Activated naive CD4-positive, alpha-beta T cell treated with anti-CD3 and anti-CD28 coated beads for 36 hours (primary cell): ENCODE measurements at places on chromosomes 16 and 17. TPM values are rescaled to one million over a fixed set of nuclear protein-coding genes. Genes with fewer than 3 reads are reported as not detected.

GRCh38 chr17:2405247-2405926 lies 4.5 kb upstream of the MNT start:
- no peak for DNase-seq

The KRT12 gene
- not detected for total RNA-seq

The GNAO1 gene
- 0.25 TPM for total RNA-seq

DNA sequence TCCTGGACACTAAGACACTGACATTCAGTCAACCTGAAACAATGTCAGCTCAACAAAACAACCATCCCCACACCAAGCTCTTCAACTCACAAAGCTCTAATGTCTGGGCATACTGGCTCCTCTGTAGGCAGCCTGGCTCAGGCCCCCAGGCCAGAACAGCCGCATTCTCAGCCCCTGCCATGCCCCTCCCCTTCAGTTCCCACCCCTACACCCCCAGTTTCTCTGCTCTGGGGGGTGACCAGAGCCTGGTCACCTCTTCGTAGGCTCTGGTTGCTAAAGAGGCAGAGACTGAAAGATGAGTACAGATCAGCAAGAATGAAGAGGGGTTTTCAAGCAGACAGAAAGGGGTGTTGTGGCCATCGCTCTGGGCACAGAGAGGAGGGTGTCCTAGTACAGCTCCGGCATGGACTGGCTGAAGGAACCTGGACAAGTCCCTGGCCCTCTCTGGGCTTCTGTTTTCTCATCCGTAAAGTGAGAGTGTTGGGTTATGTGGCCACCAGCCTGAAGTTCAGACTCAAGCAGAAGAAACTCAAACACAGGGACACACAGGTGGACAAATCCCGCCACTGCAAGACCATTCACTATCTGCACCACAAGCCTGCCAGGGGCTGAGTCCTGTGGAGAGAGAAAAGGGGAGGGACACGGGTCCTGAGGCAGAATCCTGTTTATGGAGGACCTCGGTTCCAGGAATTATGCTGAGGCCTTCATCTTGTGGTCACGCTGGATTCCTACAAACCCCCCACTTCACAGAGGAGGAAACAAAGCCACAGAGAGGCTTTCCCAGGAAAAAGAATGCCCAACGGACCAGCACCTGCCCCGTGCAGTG lies 987 bp upstream of the SLC4A1 start:
- DNase-seq = no peak

DNA sequence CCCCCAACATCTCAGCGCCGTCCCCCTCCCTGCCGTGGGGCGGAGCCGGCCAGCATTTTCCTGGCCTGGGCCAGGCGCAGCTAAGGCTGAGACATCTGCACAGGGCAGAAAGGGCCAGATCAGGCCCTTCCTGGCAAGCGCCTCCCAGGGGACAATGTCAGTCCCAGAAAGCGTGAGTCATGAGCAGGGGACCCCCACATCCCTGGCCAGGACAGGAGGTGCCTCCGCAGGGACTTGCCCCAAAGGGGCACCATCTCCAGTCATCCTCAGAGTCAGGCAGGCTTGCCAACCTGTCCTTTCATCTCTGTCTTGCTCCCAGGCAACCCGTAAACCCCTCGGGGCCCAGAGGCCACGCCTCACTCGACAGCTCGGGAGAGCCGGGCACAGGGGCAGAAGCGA lies 43.2 kb downstream of the SOCS1 start:
- DNase-seq = no peak

DNA sequence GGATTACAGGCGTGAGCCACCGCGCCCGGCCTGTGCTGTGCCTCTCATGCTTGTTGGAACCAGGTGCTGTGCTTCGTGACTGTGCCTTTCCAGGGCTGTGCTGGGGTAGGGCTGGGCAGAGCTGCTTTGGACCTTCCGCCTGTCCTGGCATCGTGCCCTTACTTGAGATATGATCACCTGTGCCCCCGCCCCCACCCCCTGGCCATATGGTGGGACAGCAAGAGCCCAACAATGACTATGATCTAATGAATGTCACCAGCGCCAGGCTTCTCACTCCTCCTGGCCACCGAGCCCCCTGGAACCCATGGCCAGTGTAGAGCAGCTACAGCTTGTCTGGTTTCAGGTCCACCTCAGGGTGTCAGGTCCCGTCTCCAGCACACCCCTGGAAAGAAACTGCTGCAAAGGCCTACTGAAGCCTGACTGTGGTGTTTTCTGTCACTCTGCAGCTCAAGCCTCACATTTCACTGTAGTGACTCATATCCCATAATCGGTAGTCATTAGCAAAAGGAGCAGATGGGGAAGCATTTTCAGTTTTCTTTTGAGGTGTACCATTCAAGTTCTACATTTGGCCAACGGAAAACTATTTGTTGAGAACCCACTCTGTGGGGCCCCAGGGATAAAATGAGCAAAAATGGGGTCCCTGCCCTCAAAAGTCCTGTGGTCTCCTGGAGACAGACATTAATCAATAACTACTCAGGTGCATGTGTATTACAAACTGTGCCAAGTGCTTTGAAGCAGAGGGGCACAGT lies 22.1 kb downstream of the FCSK start:
- peak; percentile 79 for DNase-seq

GRCh38 chr17:55690105-55690508 lies 32.6 kb downstream of the TMEM100 start:
- no peak for DNase-seq

GRCh38 chr17:32861981-32862380 lies 14.9 kb downstream of the MYO1D start:
- no peak for DNase-seq

The NPIPA7 gene
- 4.4 TPM for total RNA-seq

DNA sequence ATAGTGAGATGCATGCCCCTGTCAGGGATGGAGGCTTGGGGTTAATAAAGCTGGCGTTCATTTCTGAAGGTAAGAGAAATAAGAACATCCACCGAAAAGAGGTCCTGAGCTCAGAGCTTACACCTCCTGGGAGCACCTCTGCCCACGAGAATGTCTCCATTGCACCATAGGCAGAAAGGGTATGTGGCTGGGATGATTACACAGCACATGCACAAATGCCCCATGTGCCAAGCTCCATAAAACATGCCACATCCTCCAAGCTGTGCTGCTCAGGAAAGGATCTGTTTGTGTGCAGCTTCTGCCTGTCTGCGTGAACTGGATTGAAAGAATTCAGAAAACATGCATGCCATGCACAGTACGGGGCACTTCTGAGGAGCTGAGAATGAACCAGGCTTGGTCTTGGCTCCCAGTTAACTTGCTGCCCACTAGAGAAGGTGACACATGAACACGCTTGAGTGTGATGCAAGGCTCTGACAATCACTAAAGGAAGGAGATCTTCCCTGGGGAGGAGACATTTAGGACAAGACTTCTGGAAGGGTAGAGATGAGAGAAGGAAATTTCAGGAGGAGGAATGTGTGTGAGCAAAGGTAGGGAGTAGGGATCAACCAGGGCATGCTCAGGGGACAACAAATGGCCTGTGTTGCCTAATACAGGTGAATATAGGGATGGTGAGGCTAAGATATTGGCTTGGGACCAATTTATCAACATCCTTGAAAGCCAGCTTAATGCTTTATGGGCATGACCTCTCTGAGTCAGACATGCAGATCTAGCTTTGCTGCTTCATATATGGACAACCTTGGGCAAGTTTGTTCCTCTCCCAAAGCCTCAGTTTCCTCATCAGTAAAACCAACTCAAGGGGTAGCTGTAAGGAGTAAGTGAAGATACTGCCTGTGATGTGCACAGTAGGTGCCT lies 32.0 kb upstream of the SMPD3 start:
- no peak for DNase-seq

- DNase-seq = no peak
These were observed 14.3 kb downstream of the EFCAB13 start for GRCh38 chr17:47338026-47338425.
